CD4-positive, alpha-beta T cell (primary cell): ENCODE measurements at places on chromosomes 12 and 14.

DNA sequence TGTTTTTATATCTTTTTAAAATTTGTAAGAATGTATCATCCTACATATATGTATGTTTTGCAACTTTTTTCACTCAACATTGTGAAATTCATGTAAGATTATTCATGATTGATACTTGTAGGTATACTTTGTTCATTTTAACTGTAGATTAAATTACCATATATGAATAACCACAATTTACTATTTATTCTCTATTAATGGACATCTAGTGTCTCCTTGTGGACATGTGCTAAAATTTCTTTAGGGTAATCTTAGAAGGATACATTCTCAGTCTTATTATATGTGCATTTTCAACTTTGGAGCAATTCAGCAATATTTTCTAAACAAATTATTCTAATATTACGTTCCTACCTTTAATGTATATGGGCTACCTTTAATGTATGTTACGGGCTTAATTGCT, 192.4 kb downstream of the FUT8 start:
- no peak for DNase-seq

DNA sequence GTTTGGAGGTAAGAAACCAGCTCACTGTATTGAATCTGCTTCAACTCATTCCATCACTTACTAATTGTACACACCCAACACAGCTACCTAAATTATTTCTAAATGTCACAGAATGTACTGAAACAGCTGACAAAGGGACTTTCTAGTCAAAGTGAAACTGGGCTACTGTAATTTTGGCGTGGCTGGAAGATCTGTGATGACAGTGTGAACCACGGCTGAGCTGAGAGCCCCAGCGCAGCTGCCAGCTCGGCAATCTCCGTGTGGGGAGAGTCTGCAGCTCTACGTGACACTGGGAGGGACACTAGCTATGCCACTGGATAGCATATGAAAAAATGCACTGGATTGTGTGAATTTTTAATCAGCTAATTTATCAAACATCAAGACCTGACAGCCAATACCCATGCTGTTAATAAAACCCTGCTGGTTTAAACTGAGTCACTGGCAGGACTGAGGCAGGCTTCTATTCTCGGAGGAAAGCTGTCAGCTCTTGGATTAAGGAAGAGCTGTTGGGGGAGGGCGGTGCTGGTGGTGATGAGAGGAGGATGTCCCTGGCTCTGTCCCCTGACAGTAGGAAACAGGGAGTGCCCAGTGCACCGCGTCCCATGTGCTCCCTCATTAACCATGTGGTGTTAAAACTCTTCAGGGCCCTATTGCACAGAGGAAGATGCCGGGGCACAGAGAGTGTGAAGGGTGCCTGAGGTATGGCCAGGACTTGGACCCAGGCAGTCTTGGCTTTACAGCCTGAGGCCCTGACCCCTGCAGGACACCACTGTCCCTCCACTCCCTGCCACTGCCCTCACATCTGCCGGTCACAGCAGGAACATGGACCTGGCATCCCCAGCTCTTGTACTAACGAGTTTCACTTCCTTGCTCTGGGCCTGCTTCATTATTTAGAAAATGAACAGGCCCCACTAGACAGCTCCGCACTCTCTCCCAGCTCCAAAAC, 13.3 kb downstream of the SLC15A4 start:
- DNase-seq: peak; percentile 58

DNA sequence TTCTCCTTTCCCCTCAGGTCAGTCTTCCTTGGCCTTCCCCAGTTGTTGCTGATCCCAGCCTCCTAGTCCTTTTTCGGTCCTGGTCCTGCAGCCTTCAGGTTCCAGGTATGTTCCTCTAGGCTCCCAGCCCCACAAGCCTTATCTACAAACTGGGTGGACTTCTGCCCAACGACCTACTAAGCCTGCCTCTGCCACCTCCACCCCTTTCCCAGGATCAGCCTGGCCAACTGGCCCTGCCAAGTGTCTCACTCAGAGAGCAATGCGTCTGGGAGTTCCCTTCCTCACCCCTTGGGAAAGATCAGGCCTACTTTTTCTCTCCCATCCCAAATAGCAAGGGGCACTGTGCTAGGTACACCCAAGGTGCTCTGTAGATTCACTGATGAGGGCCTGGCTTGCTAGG, at the start of gene SERPINA12:
Gene SERPINA12, minus strand, starts transcription at position 114 of the 400 bp plus-strand sequence. CDS start 11,072 bp downstream, outside the sequence.
- no peak for DNase-seq

DNA sequence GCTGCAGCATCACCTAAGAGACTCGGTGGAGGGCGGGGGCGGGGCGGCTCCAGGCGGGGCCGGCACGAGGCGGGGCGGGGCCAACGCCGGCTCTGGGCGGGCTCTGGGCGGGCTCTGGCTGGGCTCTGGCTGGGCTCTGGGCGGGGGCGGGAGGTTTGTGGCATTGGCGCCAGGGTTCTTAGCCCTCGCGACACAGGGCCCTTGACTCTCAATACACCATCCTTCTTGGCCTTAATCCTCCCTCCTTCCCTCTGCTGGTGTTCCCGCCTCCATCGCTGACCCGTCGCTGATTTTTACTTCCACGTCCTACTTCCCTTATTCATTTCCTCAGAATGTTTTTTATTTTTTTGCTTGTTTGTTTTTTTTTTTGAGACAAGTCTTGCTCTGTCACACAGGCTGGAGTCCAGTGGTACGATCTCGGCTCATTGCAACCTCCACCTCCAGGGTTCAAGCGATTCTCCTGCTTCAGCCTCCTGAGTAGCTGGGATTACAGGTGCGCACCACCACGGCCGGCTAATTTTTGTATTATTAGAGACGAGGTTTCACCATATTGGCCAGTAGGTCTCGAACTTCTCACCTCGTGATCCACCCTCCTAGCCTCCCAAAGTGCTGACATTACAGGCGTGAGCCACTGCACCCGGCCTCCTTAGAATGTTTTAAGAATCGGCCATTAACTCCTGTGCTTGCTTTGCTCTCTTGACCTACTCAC, at the start of gene BLTP3B:
Gene BLTP3B, minus strand, starts transcription at position 24 of the 709 bp plus-strand sequence. CDS start 239 bp downstream, outside the sequence.
- DNase-seq: peak; percentile 92

DNA sequence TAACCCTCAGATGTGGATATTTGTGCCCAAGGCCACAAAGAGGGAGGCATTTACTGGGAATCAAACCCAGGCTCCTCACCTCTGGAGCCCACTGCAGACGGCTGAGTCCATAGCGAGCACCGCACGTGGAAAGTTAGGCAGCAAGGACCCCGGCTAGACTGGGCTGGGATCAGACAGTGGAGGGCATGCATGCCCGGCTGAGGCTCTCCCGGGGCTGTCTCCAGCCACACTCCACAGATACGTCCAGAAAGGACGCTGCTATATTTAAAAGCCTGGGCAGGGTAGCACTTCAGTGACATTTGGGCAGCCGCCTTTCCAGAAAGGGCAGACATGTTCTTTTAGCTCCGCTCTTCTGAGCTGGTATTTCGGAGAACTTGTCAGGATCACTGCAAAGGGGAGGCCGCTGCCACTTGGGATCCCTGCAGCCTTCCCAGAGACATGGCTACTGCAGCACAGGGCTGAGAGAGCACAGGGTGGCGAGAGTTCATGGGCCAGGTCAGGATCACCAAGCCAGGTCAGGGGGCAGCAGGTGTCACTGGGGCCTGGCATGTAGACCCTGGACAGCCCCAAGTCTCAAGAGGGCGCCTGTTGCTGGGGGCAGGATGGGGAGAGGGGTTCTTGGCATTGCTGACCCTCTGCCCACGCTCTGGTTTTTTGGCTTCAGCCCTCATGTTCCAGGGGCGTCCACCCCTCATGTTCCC, 121.7 kb downstream of the PHETA1 start:
- DNase-seq: no peak

DNA sequence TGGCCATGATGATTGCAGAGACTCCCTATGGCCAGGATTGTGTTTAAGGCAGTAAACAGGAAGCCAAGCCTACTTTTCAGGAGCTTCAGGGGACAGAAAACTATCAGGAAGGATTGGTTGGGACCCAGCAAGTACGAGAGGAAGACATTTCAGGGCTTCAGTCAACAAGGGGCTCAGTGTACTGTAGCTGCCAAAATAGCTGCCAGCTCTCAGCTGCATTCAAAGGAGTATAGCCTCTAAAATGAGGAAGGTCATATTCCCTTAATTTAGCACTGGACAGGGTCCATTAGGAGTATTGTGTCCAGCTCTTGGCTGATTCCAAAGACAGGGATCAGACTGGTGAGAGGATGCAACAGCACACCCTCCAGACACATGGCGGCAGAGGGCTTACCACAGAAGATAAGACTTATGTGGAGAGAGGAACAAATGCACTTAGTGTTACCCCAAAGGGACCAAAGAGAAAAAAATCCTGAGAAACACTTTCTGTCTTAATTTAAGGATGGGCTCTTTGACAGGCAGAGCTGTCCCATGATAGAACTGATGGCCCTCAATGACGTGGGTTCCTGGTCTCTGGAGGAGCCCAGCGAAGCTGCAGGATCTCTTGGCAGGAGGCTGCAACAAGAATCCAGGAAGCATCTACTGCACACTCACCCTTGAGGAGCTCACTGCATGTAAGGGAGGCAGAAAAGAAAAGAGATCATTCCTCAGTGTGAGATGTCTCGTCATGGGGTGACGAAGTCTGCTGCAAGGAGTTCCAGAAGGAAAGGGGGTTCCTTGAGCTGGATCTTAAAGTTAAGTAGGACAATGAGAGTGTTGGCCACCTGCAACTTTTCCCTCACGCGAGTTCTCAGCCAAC, 14.8 kb downstream of the BDKRB1 start:
- no peak for DNase-seq

DNA sequence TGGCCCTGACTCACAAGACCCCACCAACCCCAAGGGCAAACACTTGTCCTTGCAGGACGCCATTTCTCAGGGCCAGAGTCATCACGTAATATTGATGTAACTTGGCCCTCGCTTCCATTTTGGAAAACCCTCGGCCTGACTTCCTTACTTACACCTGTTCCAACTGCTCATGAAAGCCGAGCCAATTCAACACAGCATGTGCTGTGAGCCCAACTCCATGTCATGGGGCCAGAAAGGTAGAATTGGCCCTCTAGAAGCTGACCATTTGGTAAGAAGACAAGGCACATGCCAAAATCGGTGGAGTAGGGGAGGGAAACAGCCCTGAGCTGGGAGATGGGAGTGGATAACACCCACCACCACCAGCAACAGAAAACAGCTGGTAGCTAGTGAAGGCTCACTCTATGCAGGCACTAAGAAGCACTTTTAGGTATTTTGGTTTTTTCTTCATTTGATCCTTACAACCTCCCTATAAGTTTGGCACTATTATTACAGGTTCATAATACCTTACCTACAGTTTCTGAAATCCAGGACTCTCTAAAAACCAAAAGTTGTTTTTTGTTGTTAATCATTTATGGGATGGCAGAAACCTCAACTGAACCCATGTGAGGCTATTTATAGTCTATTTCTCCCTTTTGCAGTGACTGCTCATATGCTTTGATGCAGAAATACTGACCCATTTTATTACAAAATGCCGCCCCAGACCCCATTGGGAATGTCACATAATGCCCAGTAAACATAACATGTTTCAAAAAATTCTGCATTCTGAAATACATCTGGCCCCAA, 6.5 kb downstream of the TTC7B start:
- DNase-seq: no peak

DNA sequence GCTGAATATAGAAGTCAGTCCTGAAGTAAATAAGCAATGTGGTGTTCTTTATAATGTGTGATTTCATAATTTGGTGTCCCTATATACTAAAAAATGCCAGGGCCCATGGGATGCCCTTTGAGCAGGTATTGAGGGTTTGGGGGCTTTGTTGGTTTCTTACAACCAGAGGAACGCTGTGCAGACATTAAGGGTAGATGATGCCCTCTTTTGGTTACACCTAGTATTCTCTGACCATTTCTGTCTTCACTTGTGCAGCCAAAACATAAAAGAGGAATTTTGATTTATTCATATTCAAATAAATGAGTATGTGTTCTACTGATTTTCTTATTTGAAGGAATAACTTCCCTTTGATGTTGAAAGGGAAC, 3.0 kb downstream of the LGR5 start:
- DNase-seq: no peak

DNA sequence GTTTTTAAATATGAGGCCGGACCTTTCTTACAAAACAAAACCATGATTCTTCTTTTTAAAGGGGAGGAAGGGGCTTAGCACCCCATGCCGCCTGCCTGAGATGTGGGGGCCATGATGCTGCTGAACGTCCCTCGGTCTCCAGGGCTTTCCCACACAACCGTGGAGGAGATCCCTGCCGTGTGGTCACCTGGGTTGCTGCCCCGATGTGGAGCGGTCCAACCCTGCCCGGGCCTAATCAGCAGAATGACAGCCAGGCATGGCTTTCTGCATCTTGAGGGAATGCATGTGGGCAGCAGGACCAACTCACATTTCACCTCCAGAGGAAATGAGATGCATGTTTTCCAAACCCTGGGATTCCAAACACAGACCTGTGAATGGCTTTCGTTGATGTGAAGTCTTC, 48.9 kb upstream of the C14orf180 start:
- no peak for DNase-seq

- no peak for DNase-seq
Observed at GRCh38 chr14:104442631-104443390, 136.8 kb upstream of the C14orf180 start.

DNA sequence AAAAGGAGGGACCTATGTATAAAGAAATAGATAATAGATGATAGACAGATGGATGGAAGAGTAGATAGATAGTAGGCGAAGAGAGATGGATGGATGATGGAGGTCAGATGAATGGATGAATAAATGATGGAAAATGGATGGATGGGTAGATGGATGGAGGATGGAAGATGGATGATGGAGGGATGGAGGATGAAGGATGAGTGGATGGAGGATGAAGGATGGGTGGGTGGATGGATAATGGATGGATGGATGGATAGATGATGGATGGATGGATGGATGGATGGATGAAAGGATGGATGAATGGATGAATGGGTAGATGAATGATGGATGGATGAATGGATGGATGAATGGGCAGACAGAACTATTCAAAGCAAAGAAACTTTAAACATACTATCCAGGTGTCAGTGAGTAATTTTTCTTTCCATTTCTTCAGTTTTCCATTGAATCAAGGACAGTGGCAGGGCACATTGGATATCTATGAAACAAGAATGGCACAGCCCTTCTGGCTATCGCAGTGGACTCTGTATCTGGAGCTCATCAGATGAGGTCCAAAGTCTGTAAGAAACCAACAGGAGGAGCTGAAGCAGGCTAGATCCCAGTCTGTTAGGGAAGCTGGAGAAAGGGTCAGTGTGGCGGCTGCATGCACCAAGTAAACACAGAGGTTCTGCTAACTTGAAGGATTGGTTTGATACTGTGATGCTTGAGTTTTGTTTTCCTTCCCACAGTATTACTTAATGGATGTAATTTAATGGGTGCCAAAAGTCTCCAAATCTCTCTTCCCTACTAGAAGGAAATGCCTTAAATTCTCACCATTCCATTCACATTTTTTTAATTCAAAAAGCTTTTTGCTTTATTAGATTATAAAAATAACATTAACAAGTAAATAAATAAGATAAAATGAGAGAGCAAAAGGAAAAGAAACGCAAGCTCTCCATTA, 18.1 kb upstream of the MED13L start:
- DNase-seq: no peak

- no peak for DNase-seq
Observed at GRCh38 chr14:80634106-80634758, 307.3 kb downstream of the CEP128 start.

GRCh38 chr12:50597200-50598195, 92.7 kb downstream of the DIP2B start:
- peak; percentile 39 for DNase-seq

DNA sequence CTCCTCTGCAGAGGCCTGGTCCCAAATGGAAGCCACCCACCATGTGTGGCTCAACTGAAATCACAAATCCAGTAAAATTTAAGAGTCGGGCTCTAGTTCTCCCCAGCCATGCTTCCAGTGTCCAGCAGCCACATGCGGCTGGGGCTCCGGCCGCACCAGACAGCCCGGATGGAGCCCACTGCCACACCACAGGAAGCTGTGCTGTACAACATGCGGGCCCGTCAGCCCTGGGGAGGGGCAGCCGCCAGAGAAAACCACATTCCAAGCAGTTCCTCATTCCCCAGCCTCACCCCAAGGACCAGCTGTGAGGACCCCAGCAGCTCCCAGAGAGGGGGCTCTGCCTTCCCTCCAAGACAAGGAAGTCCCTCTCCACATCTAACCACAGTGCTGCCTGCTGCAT, 135.0 kb downstream of the NCOR2 start:
- DNase-seq: no peak
